Progenitor cell of endocrine pancreas (in vitro differentiated cells): ENCODE measurements at places on chromosomes 3 and 15.

DNA sequence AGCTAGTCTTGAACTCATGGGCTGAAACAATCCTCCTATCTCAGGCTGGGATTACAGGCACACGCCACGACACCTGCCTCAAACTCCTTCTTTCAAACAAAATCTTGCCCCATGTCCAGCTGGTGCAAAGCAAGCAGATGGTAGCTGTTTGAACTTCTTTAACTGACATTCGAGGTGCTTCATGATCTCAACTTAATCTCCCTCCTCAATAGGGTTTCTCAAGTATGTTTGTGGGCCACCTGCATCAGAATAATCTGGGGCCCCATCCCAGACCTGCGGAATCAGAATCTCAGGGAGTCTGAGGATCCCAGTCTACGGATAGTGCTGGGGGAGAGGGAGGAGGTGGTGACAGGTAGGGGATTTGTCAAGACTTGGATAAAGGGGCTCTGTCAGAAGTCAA lies 20.9 kb upstream of the TRH start:
- DNase-seq, result no peak

DNA sequence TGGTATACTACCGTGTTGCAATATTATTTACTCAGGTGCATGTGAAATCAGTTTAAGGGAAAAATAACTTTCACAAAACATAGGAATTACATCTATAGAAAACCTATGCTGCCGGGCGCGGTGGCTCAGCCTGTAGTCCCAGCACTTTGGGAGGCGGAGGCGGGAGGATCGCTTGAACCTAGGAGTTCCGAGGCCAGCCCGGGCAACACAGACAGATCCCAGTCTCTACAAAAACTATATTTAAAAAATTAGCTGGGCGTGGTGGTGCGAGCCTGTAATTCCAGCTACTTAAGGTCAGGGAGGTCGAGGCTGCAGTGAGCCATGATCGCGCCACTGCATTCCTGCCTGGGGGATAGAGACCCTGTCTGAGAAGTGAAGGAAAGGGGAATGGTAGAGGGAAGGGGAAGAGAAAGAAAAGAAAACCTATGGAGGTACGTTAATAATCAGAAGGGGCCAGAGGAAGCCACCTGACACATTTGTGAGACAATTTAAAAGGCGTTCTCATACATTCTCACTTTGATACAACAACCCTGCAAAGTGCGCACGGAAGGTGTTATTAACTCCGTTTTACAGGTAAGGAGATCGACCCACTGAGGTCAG lies 456 bp upstream of the TMEM62 start:
- no peak for DNase-seq

GRCh38 chr15:52855157-52855556 lies 65.0 kb upstream of the ONECUT1 start:
- no peak for DNase-seq

DNA sequence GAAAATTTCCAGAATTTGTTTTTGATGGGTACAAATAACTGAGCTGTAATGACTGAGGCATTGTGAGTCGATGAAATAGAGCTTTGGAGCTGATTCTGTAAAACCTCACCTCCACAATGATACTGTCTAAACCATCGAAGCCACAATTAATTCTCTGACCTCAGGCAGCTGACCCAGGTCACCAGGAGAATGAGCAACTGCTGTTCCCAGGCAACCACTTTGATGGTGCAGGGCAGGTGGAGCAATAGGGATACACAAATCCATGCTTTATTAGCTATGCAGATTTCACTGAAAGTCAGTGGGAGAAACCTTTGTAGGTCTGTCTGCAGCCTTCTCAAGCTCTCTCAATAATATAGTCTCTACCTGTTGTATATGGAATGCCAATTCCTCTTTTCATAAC lies 204.4 kb downstream of the RYR3 start:
- no peak for DNase-seq

DNA sequence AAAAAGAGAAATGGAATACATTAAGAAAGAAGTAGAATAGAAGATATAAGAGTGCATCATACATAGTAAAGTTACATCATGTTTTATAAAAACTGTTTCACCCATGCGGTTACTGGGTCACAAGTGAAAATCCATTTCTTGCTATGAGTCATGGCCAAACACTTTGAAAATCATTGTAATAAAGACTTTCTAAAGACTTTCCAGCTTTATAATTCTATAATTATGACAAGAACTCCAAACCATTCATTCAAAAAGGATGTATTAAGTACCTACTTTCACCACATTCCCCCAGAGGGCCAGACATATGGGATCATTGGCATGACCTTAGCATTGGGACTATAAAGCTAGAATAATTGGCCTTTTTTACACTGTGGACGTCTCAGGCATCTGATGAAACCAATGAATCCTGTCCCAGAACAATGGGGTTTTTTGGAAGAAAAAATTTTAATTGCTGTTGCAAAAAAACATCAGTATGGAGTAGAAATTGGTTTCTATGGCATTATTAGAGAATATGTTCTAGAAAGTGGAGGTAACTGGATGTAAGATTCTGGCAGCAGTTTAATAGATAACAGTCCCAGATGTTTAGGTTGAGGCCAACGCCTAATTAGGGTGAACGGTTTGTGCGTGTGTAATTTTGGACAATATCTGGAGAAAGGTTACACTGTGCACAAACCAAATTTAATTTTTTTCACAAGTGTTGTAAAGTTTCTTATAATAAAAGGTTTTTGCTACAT lies 3.3 kb upstream of the SKIC8 start:
- DNase-seq, result no peak

GRCh38 chr3:172119266-172119969 lies 80.0 kb downstream of the FNDC3B start:
- DNase-seq, result no peak

DNA sequence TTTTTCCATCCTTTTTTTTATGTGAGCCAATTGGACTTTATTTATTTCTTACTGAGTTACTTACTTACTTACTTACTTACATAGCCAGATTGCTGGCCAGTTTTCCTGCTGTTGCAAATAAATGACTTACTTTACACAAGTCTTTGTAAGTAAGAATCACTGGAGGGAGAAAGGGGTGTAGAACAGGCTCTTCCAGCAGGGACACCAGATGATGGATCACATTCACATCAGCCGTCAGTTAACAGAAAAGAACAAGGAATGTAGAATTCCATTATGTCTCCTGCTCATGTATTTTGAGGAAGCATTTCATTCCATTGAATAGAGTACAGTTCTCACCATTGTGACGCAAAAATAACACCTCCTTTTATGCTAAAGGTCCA lies 188.6 kb downstream of the FNDC3B start:
- DNase-seq, result no peak

DNA sequence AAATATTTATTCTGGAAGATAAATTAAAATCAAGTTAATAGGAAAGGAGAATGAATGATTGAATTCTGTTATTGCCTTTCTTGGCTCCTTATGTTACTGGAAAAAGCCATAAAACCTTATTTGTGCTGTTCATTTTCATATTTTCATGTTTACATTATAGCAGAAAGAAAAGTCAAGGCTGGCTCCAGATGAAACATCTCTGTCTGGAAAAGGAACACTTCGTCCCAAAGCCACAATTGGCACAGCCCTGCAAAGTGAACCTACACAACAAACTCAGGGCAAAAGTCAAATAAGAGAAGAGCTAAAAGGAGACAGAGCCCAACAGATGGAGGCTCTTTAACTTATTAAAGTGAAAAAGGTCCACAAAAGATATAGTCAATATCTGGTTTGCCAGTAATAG lies 73.4 kb downstream of the GTPBP8 start:
- no peak for DNase-seq

GRCh38 chr3:133711013-133711412 lies 35.2 kb upstream of the TF start:
- no peak for DNase-seq

GRCh38 chr3:167691366-167691765 lies 37.6 kb upstream of the WDR49 start:
- no peak for DNase-seq

- no peak for DNase-seq
Measured at GRCh38 chr3:37954881-37955280, 35.7 kb upstream of the VILL start.

DNA sequence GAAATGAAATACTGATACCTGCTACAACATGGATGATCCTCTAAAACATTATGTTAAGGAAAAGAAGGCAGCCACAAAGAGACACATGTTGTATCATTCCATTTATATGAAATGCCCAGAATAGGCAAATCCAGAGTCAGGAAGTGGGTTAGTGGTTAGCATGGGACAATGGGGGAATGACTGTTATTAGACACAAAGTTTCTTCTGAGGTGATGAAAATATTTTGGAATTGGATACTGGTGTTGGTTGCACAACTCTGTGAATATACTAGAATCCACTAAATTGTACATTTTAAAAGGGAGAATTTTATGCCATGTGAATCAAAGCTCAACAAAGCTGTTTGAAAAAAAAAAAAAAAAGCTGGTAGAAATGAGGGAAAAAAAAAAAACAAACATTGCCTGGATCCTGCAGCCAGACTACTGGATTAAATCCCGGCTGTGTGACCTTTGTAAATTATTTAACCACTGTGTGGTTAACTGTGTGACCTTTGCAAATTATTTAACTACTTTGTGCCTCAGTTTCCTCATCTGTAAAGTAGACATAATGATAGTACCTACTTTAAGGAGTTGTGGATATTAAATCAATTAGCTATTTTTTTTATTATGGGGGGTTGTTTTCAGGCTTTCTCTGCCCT lies 75.6 kb upstream of the PRICKLE2 start:
- no peak for DNase-seq

- DNase-seq, result no peak
Measured at GRCh38 chr15:62573876-62574275, 408.8 kb upstream of the C2CD4B start.

GRCh38 chr15:73325191-73325861 lies 43.4 kb downstream of the HCN4 start:
- no peak for DNase-seq
